ENCODE measurements at places on chromosomes 3 and 15. TPM values are rescaled to one million over a fixed set of nuclear protein-coding genes. Genes with fewer than 3 reads are reported as not detected.

The MAP6D1 gene
- total RNA-seq = 0.91 TPM

The FAM107A gene
- not detected for total RNA-seq

The TMEM89 gene
- 0.55 TPM for total RNA-seq

The CGNL1 gene
- not detected for total RNA-seq

The OIP5 gene
- 12.8 TPM for total RNA-seq

The TUSC7 gene
- not detected for total RNA-seq

The XYLB gene
- 2.9 TPM for total RNA-seq

The PDZRN3 gene
- not detected for total RNA-seq

The FGD5 gene
- 0.71 TPM for total RNA-seq
